Right lung (tissue), 10 donors: ENCODE measurements at places on chromosomes 5 and 9. TPM values are rescaled to one million over a fixed set of nuclear protein-coding genes. Genes with fewer than 3 reads are reported as not detected.

ABL1 gene
- 74.3 TPM for polyA plus RNA-seq

TLN1 gene
- 116 TPM for polyA plus RNA-seq

C9 gene
- not detected for polyA plus RNA-seq

FAM169A gene
- polyA plus RNA-seq: 6.4 TPM

CDHR2 gene
- 0.60 TPM for polyA plus RNA-seq

- DNase-seq: no peak
Observed at GRCh38 chr5:9474219-9475002, 71.5 kb downstream of the SEMA5A start.
